Cerebellar nuclear complex (tissue), 1 donor: ENCODE measurements at places on chromosomes 1 and 21.

DNA sequence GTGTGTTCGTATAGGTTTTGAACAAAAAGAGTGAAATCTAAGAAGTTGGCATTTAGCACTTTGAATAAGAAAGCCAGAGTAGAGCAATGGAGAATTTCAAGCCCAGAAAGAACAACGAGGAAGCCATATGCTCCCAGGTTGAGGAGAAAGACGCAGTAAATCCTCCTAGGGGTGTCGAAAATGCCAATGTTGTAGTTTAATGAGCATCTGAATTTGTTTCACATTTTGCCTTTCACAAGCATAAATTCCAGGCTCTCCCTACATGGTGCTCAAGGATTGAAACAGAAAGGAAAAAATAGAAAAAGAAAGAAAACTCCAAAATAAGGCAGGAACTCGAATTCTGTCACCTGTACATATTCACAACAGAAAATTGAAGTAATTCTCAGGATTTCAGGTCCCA, 264.7 kb upstream of the SGIP1 start:
- DNase-seq = no peak

DNA sequence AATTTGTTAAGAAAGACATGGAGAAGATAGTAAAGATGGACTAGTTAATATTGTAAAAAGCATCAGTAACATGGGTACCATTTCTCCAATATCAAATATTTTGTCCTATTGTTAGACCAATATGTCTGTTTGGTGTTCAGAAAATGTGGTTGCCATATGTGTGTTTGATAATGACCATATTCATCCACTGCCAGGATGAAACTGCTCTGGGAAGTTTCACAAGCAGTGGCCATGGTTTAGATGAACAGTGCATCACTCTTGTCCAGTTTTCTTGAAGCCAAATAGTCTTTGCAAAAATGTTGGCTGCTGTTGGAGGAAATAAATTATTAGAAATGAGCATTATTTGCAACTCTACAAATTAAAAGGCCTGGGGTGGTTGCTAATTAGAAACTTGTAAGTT, 333.8 kb downstream of the NUF2 start:
- no peak for DNase-seq

DNA sequence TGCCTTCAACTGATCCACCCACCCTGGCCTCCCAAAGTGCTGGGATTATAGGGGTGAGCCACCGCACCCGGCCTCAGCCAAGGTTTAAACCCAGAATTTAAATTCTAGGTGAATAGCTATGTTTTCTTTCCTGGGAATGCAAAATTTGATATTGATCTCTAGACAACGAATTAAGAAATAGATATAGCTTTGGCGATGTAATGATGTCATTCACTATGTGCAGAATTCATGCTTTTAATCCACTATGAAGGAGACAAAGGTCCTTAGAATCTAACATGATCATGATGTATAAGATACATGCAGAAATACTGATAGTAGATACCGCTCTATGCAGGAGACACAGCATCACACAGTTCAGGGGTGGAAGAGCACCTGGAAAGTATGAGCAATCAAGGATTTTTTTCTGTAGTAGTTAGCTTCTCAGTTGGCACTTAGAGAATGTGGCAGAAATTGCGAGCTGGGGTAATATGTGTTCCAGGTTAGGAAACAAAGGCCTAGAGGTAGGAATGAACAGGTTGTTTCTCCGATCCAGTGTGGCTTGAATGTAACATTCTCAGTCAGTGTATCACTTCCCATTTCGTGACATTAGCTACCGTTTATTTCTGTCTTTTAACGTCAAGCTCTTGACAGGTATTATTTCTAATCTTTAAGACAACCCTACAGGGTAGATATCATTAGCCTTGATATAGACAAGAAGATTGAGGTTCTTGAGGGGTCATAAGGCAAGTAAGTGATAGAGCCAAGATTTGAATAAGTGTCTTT, 3.0 kb upstream of the CEP350 start:
- DNase-seq = no peak

GRCh38 chr21:28239340-28239739, 753.3 kb downstream of the LTN1 start:
- DNase-seq = no peak

DNA sequence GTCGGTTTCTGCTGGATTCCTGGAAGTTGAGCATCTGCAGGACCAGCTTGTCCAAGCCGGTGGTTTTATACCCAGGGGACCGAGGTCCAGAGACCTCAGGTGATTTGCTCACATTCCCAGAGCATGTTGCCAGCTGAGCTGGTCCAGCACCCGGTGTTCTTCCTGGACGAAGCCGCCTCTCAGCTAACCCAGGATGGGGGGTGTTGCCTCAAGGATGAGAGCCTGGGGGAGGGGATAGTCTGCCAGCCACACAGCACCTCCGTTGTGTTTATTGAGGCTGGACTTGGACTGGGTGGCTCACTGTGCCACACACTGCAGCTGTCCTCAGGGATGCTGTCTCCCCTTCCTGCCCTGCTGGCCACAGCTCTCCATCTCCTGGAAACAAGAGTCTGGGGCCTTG, 1.5 kb downstream of the TMEM201 start:
- DNase-seq = no peak

- DNase-seq = no peak
Observed at GRCh38 chr1:103211073-103211472, 102.8 kb upstream of the COL11A1 start.

- no peak for DNase-seq
Observed at GRCh38 chr1:184624626-184625025, 130.0 kb downstream of the EDEM3 start.

GRCh38 chr1:20753589-20753988, 21.1 kb upstream of the SH2D5 start:
- DNase-seq = no peak

GRCh38 chr1:44696789-44697345, 22.4 kb downstream of the ARMH1 start:
- no peak for DNase-seq

DNA sequence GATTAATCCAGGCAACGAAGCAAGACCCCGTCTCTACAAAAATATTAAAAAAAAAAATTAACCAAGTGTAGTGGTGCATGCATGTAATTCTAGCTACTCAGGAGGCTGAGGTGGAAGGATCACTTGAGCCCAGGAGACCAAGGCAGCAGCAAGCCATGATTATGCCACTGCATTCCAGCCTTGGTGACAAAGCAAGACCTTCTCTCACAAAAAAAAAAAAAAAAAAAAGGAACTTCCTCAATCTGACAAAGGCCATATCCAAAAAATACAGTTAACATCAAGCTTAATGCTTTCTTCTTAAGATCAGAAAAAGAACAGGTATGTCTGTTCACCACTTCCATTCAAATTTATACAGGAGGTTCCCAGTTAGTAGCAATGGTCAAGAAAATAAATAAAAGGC, 54.4 kb downstream of the EVI5 start:
- DNase-seq = no peak

- no peak for DNase-seq
Observed at GRCh38 chr1:109655615-109656519, at the start of gene GSTM4. Gene GSTM4 (plus strand): TSS chr1:109656099. CDS start chr1:109656390, 291 bp downstream.

GRCh38 chr1:86779308-86780191, 75.2 kb downstream of the SH3GLB1 start:
- no peak for DNase-seq

DNA sequence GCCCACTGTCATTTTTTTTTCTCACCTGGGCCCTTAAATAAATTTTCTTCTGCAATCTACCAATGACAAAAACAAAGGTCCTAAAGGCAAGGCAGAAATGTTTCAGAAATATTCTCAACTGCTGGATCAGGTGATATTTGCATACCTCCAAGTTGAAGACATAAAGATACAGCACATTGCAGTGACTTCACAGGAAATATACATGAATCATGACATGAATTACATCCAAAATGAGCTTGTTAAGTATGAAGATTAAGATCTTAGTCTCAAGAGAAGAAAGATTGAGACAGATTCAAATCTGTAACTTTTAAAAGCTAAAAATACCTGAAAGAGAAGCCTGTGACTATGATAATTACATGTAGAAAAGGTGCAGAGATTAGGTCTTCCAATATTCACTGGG, 207.8 kb downstream of the SIPA1L2 start:
- no peak for DNase-seq

GRCh38 chr1:227944931-227945890, 2.5 kb downstream of the WNT9A start:
- DNase-seq = no peak

- DNase-seq = no peak
Observed at GRCh38 chr1:61332196-61332753, 249.9 kb downstream of the NFIA start.

GRCh38 chr1:71245246-71245645, 164.4 kb upstream of the ZRANB2 start:
- DNase-seq = no peak

GRCh38 chr1:82578086-82578726, 777.5 kb downstream of the ADGRL2 start:
- DNase-seq = no peak

GRCh38 chr21:20163167-20163566, 835.0 kb upstream of the NCAM2 start:
- no peak for DNase-seq

DNA sequence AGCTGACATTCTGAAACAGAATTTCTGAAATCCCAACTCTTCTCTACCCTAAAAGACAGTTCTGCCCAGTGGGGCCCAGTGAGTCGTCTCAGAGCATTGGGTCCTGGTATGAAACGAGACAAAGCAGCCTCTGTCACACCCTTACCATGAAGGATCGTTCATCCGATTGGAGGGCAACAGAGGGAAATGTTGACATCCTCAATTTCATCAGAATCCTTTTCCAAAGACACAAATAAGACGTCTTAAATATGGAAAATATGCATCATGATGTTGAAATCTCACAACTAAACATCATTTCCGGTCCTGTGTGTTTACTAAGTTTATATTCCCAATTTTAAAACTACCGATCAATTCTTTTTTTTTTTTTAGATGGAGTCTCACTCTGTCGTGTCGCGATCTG, 112.1 kb upstream of the SLC45A1 start:
- DNase-seq = no peak

GRCh38 chr1:8011923-8012858, 13.9 kb downstream of the ERRFI1 start:
- no peak for DNase-seq

- no peak for DNase-seq
Observed at GRCh38 chr1:58792846-58793245, 9.0 kb upstream of the JUN start.

- no peak for DNase-seq
Observed at GRCh38 chr1:68814067-68814466, 317.2 kb upstream of the DEPDC1 start.

GRCh38 chr1:185534801-185535200, 199.4 kb upstream of the HMCN1 start:
- DNase-seq = no peak

- no peak for DNase-seq
Observed at GRCh38 chr1:66372522-66373101, 161.3 kb upstream of the SGIP1 start.

GRCh38 chr1:169565335-169566271, 20.7 kb downstream of the F5 start:
- no peak for DNase-seq

DNA sequence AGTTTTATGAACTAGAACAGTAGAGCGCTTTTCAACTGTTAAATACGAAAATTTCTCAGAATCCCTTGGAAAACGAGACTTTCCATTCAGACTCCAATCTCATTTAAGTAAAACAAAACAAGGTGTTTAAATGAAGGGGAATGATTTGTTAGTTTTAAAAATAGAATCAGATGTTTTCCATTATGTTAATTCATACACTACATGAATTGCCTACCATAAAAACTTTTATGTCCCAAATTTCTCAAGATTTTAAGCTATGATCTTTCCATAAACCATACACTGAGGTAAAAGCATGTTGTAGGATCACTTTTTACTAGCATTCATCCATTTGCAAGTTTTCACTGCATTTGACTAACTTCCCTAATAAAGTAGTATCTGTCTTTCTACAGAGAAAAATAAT, 180.3 kb upstream of the ZP4 start:
- no peak for DNase-seq

DNA sequence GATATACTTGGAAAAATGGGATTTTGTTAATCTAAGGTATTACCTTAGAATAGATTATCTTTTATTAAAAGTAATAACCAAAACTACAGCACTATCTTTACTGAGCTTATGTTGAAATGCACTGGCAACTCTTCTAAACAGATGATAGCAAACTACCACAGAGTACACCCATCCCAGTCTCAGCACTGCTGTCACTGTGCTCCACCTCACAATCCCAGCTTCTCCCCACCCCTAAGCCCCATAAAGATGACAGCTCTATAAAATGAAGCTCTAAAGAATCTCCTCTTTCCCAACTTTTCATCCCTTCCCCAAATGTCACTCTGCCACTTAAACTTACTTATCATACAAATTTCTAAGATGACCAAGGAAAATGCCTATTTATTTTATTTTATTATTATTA, 6.4 kb downstream of the DSTYK start:
- no peak for DNase-seq

DNA sequence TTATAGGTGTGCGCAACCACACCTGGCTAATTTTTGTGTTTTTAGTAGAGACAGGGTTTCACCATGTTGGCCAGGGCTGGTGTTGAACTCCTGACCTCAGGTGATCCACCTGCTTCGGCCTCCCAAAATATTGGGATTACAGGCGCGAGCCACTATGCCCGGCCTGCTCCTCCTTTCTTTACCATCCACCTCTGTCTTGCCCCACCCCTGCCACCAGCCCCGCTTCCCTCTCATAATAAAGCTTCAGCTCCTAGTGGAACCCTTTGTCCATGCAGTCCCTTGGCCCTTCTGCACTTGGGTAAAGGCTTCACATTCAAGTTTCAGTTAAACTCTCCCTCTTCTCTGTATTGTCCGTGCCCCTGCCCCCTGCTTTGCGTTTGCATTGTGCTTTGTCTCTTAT, 120.1 kb downstream of the CAMTA1 start:
- DNase-seq = no peak
